ENCODE measurements at places on chromosomes 3 and 15.

DNA sequence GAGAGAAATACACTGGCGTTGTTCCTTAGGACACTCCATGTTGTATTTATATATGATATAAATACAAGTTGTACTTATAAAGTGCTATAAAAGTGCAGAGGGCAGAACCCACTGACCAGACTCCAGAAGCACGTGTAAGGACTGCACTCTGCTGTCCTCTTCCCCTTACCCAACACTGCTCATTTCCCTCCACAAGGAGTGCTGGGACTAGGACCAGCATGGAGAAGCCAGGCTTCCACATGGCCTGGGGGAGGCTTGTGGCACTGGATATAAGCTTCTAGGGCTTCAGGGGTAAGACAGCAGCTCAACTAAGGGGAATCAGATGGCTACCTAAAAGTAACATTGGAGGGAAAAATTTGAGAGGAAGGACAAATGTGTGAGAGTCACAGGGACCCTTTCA, 556.9 kb downstream of the IGSF11 start:
- no peak for DNase-seq

GRCh38 chr3:21785765-21786437, 34.9 kb upstream of the ZNF385D start:
- no peak for DNase-seq

- no peak for DNase-seq
These were observed 34.6 kb downstream of the FMN1 start for GRCh38 chr15:33159726-33160453.

GRCh38 chr15:91318931-91319330, 218.9 kb downstream of the SV2B start:
- DNase-seq = no peak

GRCh38 chr3:65201926-65202325, 514.1 kb upstream of the ADAMTS9 start:
- DNase-seq = no peak

GRCh38 chr3:59084583-59084982, 34.8 kb upstream of the CFAP20DC start:
- DNase-seq = no peak

DNA sequence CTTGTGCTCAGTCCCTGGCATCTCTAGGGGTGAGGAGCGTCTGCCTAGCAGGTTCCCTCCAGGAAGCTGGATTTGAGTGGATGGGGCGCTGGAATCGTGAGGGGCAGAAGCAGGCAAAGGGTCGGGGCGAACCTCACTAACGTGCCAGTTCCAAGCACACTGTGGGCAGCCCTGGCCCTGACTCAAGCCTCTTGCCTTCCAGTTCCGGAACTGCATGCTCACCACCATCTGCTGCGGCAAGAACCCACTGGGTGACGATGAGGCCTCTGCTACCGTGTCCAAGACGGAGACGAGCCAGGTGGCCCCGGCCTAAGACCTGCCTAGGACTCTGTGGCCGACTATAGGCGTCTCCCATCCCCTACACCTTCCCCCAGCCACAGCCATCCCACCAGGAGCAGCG, 5.0 kb downstream of the RHO start:
- no peak for DNase-seq

DNA sequence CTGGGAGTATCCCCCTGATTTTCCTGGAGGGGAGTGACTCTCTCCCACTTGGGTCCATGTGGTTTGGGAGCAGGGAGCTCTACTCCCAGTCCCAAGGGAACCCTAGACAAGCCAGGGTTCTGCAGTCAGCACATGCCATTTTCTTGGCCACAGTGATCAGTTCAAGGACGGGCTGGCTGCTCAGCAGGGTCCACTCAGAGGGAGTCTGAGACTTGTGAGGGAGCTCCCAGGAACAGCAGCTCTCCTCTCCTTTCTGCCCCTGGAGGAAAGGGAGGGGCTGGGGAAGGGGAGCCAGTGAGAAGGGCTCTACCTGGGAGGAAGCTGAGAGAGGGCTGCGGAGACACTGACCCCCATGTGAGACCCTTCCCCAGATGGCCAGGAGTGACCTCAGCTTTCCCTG, 29.1 kb upstream of the LMCD1 start:
- DNase-seq = no peak

DNA sequence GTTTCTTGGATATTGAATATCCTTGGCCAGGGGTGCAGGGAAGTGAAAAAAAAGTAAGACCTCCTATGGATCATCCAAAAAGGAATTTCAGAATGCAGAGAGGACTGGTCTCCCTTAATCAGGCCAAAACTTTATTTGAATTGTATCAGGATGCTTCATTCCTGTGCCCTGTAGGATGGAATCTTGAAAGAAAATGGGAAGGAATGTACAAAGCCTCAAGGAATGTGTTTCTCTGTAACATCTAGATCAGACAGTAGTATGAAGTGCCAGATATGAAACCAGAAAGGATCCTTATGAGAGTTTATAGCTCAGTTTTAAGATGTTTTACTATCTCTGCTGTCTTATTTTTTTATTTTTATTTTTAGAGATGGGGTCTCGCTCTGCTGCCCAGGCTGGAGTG, 6.5 kb upstream of the GSK3B start:
- no peak for DNase-seq

DNA sequence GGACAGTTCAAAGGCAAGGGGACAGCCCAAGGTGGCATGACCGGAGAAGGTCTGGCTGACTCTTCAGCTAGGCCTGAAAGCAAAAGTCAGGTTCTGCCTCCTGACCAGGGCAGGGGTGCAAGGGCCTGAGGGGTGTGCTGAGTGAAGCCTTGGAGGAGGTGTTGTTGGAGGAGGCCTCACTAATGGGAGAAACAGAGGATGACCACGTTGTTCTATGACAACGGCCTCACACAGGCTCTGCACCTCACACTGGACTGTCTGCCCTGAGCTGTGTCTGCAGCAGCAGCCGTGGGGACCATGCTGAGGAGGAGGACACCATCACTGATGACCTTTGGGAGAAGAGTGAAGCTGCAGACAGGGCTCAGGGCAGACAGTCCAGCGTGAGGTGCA, 116.9 kb upstream of the ABHD17C start:
- DNase-seq = no peak

GRCh38 chr15:29138260-29138659, 131.4 kb downstream of the NSMCE3 start:
- no peak for DNase-seq

DNA sequence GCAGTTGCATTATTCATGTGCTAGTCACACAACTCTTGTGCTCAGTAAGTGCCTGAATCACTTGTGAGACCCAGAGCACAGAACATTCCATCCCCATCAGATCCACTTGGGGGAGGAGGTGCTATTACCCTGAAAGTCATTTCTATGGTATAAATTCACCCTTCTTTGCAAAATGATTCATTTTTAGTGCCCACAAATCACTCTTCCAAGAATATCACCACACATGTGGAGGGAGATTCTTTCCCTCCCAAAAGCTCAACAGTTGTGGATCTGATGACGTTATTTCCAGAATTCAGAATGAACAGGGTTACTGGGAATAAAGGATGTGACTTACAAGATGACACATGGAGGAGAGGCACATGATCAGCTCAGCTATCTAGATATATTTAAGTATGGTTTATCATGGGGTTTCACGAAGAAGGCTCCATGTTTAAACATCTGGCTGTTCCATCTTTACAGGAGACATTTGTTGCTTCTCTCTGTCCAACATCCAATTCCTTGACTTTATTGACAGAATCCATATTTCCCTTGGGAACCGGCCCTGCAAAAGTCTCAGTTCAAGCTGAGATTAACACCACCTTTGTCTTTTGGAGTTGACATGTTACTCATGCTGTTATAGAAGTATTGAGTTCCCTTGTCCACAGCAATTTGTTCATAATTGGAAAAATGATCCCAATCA, 214.2 kb upstream of the PROK2 start:
- DNase-seq = no peak

DNA sequence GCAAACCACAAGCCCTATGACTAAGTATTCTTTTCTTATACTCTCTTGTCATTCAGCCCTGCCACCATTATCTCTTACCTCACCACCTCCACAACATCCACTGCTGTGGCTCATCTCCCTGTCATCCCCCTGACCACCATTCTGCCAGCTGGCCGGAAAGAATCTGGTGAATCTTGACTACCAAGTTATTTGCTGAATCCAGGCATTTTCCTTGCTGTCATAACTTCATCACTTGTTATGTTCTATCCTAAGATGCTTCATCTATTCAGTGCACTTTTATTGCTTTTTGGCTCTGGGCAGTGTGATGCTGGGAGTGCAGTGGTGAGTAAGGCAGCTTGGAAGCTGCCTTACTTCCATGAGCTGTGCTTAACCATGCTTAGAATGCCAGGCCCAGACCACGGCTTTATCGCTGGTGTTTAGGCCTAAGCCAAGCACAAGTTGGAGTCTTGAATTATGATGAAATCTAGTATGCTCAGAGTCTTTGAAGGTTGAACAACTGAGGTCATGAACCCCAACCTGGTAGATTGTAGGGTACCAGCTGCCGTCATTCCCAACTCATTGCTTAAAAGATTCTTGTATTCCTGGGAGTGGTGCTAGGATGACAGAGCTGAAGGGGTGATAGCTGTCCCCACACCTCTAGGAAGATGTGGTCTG, 27.0 kb upstream of the APH1B start:
- DNase-seq = no peak

DNA sequence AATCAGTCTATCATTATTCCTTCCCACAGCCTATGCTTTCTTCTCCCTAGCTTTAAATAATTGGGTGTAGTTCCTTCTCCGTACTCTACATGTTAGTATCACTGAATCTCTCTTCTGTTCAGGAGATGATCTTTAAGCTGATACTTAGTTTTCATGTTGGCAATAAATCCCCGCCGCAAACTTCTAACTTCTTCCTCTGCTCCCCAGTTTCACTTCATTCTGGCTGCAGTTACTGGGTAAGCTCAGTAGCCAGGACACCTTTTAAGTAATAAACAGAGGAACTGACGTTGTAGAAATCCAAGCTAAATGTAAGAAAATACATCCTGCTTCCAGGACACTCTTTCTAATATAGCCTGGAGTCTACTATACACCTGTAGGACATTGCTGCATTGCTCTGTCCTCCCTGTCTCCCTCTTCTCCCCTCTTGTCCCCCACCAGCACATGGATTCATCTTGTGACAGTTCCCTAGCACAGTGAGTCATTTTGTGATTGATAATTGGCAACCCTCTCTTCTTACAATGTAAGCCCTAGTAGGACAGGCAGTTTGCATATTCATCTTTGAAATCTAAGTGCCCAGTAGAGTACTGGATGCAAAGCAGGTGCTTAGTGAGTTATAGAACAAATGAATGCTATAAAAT, 598.2 kb downstream of the UNC13C start:
- DNase-seq = no peak

DNA sequence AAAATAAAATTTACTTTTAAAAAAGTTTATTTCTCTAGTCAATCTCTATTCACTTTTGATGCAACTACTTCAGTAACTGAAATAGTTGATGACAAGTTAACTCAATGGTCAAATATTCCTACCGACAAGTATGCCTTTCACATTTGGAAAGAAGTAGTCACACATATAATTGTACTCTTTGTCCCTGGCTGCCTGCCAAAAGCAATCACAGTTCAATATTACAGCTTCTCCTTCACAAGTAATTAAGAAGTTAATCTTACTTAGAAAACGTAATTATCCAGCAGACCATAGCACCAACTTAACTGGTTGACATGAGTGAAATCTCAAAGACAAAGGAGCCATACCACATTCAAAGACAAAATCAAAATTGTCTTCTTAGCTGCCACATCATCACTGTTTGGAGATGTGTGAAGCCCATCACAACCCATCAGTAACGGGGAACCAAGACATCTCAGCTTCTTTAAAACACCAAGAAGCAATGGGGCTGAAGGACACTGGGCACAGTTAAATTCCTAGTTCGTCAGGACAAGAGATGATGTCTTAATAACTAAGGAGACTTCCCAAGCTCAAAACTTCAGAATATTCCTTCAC, 86.1 kb downstream of the PLCH1 start:
- no peak for DNase-seq

- DNase-seq = no peak
These were observed 10.3 kb downstream of the ACSBG1 start for GRCh38 chr15:78224023-78224411.

- no peak for DNase-seq
These were observed 201.5 kb downstream of the OSBPL10 start for GRCh38 chr3:31779514-31779913.

DNA sequence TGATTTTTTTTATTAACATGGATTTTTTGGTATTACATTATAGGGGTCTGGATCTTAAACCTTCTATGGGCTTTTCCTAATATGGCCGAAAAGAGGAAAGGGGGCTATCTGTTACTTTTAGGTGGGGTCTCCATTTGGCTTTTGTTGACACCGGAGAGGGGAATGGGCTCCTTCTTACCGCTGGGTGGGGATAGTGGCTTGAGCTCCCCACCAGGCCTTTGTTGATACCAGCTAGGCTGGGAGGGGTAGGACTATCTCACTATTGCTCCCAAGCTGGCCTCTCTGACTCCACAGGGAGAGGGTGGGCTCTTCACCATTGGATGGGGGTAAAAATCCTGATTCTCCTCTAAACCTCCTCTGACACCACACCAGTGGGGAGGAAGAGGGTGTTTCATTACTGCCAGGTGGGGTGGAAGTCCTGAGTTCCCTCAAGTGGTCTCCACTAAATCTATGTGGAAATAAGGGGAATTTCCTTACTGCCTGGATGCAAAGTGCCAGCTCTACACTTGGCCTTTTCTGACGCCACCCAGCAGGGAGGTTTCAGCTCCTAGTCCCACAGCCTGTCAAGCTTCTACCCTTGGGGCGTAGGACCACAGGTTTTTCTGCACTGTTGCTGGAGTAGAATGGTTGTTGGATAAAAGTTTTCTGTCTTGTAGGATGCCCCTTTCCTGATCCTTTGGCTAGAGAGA, 572.3 kb downstream of the MAGI1 start:
- no peak for DNase-seq

GRCh38 chr15:69720536-69720935, 267.9 kb downstream of the RPLP1 start:
- no peak for DNase-seq

DNA sequence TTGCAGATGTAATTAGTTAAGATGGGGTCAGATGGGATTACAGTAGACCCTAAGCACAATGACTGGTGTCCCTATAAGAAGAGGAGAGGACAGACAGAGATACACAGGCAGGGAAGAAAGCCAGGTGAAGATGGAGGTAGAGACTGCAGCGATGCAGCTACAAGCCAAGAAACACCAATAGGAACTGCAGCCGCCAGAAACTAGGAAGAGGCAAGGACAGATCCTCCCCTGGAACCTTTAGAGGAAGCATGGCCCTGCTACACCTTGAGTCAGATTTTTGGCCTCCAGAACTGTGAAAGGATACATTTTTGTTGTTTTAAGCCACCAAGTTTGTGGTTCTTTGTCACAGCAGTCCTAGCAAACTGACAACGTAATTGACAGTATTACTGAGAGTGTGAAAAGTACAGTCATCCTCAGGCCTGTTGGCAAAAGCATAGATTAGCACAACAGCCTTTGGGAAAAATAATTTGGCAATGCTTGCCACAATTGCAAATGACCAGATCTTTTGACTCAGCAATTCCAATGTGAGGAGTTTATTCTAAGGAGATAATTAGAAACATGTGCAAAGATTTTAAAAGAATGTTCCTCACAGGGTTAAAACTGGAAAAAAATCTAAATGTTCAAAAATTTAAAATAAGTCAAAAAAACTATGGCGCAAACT, 82.6 kb upstream of the TJP1 start:
- DNase-seq = no peak

- no peak for DNase-seq
These were observed 902 bp downstream of the P2RY13 start for GRCh38 chr3:151328298-151328995.
